ENCODE measurements at places on chromosomes 16 and 17.

DNA sequence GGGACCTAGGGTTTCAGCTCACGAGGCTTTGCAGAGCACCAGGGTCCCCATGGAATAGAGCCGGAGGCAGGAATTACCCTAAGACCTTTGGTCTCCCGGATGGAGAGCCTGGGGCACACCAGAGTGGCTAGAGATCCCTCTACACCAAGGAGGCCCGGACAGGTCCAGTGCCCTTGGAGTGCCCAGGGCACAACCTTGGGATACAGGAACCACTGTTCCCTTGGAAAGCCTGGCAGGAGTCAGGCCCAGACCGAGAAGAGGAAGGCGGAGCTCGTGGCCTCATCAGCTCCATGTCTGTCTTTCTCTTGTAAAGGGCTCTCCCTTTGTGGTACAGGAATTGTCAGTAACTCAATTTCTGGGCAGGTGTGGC lies 3.8 kb upstream of the DBNDD1 start:
- no peak for DNase-seq

DNA sequence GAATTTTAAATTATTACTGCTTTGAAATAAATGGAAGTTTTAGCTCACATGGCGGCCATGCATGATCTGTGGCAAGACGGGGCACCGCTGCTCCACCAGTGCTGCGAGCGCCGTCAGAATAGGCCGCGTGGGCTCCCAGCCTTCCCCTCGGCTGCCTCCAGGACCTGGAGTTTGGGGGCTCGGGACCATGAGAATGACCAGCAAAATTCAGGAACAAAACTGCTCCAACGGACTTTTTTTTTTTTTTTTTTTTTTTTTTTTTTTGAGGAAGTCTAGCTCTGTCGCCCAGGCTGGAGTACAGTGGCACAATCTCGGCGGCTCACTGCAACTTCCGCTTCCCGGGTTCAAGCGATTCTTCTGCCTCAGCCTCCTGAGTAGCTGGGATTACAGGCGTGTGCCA lies 38.3 kb upstream of the AKAP1 start:
- no peak for DNase-seq

DNA sequence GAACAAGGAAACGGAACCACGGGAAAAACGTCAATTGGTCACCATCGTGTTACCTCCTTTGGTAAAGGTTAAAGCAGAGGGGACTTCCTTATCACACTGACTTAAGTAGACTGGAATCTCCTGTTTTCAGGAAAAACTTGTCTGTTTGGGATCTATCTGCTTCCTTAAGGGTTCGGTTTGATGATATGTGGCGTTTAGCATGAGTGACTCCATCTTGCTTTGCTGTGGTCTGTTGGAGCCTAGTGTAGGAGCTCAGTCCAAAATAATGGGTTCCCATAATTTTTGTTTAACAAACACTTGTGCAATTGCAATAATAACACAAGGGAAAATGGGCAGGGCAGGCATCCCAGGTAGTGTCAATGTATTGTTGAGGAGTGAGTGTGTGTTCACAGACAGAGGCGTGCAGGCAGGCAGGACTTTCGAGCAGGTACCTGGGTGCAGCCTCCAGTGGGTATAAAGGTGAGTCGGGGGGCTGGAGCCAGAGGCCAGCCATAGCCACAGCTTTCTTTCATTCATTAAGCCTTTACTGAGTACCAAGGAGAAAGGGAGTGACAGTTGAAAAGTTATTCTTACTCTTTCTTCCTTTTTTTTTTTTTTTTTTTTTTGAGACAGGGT lies 4.3 kb upstream of the ENGASE start:
- DNase-seq = peak; percentile 1

DNA sequence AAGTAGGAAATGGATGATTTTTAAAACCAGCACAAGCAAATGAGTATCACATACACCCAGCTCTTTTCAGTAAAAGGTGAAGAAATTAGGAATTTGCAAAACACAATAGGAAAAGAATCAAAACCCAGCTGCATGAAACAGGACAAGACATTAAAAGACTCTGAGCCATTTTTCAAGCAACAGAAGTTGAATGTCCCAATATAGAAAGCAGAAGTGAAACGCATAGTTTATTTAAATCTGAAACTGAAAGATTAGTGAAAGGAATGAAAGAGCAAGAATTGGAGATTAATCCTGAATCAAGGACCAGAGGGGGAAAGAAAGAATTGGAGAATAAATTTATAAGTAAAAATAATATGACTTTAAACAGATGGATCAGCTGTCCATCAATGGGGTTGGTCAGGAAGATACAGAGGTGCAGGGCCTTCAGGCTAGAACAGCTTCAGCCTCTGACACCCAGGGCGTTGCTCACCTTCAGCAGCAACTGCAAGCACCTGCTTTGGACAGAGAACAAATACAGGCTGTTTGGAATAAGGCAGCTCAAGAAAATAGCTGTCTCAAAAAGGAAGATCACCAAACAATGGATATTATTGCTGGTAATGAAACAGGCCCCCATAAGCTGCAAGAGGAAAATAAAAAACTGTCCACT lies 3.9 kb upstream of the ARHGAP17 start:
- no peak for DNase-seq

GRCh38 chr17:40909351-40909750 lies 24.3 kb upstream of the KRT20 start:
- DNase-seq = peak; percentile 62

GRCh38 chr16:29736112-29736511 lies 9.7 kb downstream of the C16orf54 start:
- no peak for DNase-seq

- no peak for DNase-seq
Measured at GRCh38 chr17:17401271-17401781, 75.5 kb upstream of the MED9 start.

- DNase-seq = no peak
Measured at GRCh38 chr17:27597783-27598320, 33.1 kb upstream of the LGALS9 start.

DNA sequence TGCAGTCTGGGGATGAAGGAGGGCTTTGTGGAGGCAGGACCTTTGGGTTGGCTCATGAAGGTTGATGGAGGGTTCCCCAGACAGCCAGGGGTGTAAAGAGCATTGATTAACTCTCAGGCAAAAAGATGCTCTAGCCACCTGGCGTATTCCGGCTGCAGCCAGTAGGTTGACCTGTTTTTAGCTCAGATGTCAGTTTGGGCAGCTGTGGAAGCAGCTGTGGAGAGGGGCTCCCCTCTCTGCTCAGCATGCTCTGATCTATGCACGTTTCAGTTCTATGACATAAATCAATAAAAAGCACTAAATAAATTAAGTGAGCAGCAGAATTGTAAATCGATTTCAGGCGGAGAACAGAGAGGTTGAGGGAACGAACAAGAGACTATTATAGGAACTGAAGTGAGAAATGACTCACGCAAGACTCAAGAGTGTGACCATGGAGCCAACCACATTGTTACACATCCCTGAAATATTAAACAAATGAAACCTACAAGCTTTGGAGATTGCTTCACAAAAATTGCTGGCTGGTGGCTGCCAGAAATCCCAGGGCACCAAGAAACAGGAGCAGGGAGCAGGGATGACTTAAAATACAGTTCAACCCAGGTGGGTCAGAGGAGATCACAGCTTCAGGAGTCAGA lies 111.9 kb downstream of the GSG1L start:
- no peak for DNase-seq

GRCh38 chr17:3962217-3962964 lies 1.8 kb downstream of the ATP2A3 start:
- no peak for DNase-seq

DNA sequence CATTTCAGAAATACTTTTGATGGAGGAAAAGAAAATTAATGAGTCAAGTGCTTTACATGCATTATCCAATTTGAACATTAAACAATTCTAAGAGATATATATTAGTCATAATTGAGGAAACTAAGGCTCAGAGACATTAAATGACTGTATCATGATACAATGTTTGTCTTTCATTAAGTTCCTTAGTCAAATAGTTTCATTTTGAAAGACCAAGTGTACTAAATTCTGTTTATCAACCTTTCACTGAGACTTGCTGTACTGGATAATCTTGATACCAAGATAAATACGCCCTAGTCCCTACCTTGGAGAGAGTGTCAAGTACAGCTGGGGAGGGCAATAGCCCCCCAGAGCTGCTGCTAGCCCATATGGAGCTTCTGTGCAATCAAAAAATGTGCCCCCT lies 24.2 kb downstream of the TOM1L2 start:
- no peak for DNase-seq

- DNase-seq = no peak
Measured at GRCh38 chr16:2484898-2485508, 10.1 kb downstream of the TBC1D24 start.

- DNase-seq = no peak
Measured at GRCh38 chr16:12661656-12662172, 142.0 kb downstream of the CPPED1 start.

DNA sequence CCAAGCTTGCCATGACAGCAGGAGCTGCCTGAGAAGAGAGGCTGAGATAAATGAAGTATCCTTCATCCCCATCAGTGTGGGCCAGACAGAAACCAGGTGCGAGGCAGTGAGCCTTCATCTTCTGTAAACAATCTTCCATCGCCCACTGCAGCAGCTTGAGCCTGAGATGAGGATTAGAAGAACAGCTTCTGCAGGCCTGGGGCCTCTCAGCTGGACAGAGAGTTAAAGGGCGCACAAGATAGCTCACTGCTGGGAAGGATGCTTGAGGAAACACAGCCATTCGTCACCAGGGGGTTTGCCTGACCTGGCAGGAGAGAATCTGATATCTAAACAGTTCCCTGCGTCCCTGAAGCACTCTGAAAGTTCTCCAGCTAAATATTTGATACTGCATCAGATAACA lies 27.1 kb downstream of the HOXB1 start:
- no peak for DNase-seq

DNA sequence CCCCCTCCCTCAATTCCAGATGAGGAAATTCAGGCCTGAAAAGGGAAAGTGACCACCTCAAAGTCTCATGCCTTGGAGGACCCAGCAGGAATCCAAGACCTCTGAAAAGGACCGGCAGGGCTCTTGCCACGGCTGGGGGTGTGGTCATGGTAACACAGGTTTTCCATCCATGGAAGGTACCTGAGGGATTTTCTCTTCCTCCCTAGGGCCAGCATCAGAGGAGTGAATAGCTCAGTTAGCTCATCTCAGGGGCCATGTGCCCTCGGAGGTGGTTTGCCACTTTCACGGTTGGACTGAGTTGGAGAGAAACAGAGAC lies 1.3 kb downstream of the CIITA start:
- no peak for DNase-seq

DNA sequence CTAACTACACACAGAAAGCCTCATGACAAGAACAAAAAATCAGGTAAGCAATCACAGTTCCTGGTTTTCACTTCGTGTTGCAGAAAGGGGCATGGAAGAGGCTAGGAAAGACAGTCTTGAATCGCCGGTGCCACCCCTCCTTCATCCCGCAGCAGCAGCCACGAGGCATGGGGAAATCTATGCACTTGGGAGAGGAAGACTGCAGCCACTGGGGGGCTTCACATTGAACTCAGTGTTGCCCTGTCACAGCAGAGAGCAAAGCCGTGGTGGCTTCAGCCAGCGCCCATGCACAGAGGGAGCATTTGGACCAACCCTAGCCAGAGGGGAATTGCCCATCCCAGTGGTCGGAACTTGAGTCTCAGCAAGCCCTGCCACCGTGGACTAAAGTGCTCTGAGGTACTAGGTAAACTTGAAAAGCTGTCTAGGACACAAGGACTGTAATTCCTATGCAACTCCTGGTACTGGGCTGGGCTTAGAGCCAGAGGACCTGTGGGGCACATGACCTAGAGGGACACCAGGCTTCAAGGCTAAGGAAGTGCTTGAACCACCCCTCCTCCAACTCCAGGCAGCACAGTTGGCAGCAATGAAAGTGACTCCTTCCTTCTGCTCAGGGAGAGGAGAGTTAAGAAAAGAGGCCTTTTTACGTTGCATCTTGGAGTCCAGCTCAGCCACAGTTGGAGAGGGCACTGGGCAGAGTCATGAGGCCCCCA lies 35.2 kb upstream of the ATP2C2 start:
- DNase-seq = no peak

DNA sequence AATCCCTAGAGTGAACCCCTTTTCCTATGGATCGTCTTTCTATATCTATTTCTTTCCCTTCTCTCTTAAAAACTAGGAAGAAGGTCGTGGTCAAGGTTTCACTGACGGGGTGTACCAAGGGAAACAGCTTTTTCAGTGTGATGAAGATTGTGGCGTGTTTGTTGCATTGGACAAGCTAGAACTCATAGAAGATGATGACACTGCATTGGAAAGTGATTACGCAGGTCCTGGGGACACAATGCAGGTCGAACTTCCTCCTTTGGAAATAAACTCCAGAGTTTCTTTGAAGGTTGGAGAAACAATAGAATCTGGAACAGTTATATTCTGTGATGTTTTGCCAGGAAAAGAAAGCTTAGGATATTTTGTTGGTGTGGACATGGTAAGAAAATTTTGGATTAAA lies 9.6 kb downstream of the CYLD start:
- no peak for DNase-seq

- no peak for DNase-seq
Measured at GRCh38 chr17:80191192-80191591, 21.4 kb downstream of the CARD14 start.

Data from activated naive CD4-positive, alpha-beta T cell treated with anti-CD3 and anti-CD28 coated beads, Interleukin-2, amount 50 U/mL, for 16 hours (primary cell).